Activated naive CD8-positive, alpha-beta T cell treated with anti-CD3 and anti-CD28 coated beads, Interleukin-2, amount 10 ng/mL, durations not matched to agents 7 days and 5 days (primary cell): ENCODE measurements at places on chromosomes 1 and 21. TPM values are rescaled to one million over a fixed set of nuclear protein-coding genes. Genes with fewer than 3 reads are reported as not detected.

GRCh38 chr1:242425232-242425631 lies 99.3 kb downstream of the PLD5 start:
- DNase-seq = no peak

DNA sequence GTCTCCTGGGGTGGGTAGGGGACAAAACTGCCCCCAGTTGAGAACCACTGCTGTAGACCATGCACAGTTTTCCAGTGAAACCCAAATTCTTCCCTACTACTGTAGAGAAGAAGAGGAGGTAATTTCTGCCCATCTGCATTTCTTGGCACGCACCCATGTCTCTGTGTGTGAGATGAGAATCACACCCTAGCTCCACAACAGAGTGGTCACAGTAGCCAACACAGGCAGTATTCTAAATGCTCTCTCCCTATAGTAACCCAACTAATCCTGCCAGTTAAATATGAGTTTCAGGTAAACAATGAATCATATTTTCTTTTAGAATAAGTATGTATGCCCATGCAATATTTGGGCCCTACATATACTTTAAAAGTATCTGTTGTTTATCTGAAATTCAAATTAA lies 1.2 kb upstream of the CAPN2 start:
- no peak for DNase-seq

DNA sequence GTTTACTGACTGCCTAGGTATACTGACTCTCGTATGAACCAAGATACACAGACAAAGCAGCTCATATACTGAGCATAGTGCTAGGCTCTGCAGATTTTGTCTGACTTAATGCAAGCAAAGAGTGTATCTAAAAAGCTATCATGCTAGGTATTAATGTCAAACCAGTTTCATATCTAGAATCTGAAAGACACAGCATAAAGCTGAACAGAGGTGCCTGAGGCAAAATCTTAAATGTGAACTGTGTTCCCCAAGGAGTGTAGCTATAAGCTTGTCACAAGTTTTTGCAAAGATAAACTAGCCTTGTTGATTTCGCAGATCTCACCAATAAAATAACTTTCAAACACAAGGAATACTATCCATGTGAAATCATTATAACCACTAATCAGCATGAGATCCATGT lies 18.1 kb downstream of the JAK1 start:
- no peak for DNase-seq

DNA sequence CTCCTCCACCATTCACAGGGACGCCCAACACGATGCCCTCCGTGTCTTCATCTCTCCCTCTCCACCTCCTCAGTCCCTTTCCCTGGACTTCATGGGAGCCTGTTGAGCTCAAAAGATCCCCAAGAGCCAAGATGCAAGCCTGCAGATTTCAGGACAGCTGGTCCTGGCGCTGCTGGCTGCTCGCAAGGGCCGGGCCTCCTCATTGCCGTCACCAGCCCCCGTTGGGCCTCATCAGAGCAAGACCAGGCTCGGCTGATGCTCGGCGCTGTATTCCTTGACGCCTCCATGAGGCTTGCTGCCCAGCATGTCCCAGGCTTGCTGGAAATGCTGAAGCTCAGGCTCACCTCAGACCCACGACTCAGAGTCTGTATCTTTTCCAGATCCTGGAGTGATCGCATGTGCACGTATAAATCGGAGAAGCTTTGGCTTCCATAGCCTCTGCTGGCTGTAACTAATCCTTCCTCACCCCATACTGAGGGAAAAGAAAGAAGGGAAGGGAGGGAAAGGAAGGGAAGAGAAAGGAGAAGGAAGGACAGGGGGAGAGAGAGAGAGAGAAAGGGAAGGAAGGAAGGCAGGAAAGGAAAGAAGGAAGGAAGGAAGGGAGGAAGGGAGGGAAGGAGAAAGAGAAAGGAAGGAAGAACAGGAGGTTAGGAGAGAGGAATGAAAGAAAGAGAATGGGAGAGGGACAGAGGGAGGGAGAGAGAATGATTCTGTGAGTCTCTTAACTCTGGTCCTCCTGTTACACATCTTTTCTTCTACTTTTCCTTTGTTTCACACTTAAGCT lies 94.6 kb downstream of the KCNJ15 start:
- DNase-seq = no peak

DNA sequence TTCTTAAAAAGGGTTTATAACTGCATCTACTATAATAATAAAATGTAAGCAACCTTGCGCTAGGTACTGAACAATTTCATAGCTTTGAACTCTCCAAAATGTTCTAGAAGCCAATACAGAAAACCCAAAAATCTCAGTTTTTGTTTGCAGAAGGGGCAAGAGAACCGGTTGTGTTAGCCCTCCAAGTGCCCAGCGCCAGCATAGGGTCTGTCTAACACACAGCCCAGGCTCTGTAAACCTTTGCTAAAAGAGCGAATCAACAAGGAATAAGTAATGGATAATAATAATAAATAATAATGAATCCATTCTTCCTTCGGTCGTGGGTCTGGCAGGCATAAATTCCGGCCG lies 333 bp upstream of the CHAF1B start:
- no peak for DNase-seq

DNA sequence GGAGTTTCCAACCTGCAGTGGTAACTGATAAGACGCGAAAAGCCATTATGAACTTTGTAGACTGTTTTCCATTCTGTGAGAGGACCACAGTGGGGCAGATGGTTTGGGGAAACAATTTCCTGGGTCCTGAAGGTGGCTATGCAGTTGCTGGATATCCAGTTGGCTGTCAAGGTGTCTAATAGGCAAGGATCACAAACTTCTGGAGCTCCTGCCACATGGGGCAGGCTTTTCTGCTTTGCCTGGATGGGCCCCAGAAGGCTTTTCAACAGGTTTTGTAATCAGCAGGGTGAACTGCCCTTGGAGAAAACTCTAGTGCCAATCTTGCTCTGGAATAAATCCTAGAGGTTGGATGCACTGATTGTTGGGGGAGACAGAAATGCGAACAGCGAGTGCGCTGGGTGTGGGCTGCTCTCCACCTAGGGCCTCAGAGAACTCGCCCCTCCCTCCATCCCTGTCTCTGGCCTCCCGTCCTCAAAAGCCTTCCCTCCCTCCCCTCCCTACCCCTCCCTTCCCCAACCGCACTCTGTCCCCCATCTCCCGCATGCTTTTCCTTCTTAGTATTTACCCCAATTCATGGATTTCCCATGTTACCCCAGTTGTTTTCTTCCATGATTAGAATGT lies 210.3 kb upstream of the USP24 start:
- DNase-seq = no peak

GRCh38 chr1:116770625-116771024 lies 16.4 kb downstream of the CD2 start:
- DNase-seq = no peak

DNA sequence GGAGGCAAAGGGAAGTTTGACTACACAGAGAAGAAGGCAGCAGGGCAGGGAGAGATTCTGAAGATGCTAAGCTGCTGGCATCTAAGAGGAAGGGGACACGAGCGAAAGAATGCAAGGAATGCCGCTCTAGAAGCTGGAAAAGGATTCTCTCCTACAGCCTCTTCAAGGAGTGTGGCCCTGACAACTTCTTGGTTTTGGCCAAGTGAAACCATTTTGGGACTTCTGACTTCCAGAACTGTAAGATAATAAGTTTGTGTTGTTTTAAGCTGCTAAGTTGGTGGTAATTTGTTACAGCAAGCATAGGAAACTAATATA lies 28.5 kb downstream of the MGST3 start:
- DNase-seq = no peak

GRCh38 chr1:58460469-58460868 lies 86.1 kb downstream of the OMA1 start:
- no peak for DNase-seq

- DNase-seq = no peak
These were observed 81.1 kb downstream of the CACHD1 start for GRCh38 chr1:64550946-64551605.

The FMO4 gene
- 3.5 TPM for total RNA-seq

The C1orf141 gene
- total RNA-seq = not detected

GRCh38 chr1:231311720-231312431 lies 25.8 kb downstream of the EXOC8 start:
- DNase-seq = no peak

GRCh38 chr1:206456577-206457370 lies 13.5 kb upstream of the IKBKE start:
- DNase-seq = no peak

DNA sequence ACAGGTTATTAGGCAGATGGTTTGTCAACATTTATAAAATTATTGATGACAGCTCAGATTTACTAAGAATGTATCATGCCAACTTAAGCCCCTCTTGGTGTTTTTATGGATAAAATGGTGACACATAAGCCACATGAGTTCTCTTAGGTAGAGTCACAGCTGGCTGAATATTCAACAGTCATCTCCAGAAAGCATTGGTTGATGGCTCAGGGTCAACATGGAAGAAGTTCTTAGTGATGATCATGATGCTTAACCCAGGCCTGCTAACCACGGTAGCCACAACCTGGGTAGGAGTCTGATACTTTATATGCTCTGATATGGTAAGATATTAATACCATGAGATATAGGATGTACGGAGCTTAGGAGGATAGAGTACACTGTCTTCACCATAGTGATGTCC lies 46.4 kb upstream of the SIPA1L2 start:
- no peak for DNase-seq

GRCh38 chr1:92016720-92017316 lies 13.0 kb upstream of the EPHX4 start:
- DNase-seq = no peak

The TXNIP gene
- 725 TPM for total RNA-seq

- DNase-seq = no peak
These were observed 220.6 kb downstream of the CHRM3 start for GRCh38 chr1:239606850-239607400.

DNA sequence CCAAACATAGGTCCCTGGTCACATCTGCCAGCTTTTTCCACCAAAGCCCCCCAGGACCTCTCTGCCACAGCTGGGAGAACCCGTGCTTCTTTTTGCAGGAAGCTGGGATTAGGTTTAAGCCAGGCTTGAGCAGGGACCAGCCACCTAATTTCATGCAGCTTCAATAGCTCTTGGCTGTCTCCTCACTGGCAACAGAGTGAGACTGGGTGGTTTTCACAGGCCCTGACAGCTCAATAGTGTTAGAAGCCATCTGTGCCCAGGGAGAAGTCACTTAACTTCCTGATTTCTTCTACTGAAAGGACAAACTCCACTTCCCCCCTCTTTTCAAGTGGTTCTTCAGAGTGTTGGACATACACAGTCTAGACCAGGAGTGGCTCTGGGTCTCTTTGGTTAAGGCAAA lies 20.4 kb upstream of the SRSF4 start:
- DNase-seq = no peak

GRCh38 chr1:235074523-235075047 lies 54.1 kb downstream of the TOMM20 start:
- no peak for DNase-seq

DNA sequence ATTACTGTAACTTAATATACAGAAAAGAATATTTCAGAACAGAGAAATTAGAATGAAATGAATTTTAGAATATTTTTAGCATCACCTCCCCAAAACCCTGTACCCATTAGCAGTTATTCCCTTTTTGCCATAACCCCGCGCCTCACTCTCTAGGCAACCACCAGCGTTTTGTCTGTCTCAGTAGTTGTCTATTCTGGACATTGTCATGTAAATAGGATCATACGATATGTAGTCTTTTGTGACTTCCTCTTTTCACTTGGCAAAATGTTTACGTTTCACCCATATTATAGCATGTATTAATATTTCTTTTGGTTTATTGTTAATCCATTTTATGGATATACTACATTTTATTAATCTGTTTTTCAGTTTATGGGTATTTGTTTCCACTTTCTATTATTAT lies 24.9 kb downstream of the SOAT1 start:
- DNase-seq = no peak

GRCh38 chr1:54577612-54578011 lies 29.6 kb downstream of the ACOT11 start:
- no peak for DNase-seq

DNA sequence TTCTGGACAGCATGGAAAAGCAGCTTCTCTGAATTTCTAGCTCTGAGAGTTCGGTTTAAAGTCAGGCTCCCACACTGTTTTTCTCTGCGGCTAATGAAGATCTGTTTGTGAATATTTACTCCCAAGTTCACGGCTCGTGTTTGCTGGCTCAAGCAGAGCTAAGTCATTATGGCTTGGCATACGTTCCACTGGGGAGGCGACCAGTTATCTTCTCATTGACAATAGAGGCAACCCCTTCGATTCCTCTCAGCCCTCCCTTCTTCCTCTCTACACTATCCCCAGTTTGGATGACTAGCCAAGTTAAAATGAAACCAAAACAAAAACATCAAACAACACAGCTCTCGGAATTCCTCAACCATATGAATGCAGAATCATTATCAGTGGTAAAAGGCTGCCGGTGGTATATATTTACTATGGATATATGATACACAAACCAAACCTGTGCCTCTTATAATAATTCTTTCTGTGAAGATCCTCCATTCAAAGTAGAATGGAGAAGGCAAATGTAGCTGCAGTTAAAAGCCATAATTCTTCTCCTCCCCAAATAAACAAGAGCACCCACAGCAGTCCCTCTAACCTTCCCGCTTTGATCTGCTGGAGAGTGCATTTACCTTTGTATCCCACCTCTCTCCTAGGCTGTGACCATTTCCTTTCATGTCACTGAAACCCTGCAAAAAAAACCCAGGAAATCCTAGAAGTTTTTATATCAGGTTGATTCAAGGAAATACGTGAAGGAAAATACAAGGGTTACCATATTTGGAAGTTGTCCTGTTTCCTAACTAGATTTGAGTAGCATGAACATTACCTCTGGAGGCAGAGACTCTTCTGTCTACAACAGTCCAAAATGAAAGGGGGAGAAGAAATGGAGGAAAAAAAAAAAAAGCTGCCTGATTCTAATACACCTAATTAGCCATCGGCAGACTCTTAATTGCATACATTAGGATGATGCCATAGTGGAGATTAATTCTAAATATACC lies 108.3 kb upstream of the USH2A start:
- no peak for DNase-seq

GRCh38 chr1:153352523-153352922 lies 3.9 kb upstream of the PGLYRP4 start:
- DNase-seq = peak; percentile 68

GRCh38 chr1:212281590-212281989 lies 3.6 kb upstream of the PPP2R5A start:
- no peak for DNase-seq
